ENCODE measurements at places on chromosomes 4 and X.
A peak's percentile ranks its signal among the peaks of the same experiment; 100 is the strongest.

GRCh38 chr4:37220685-37221084 is 23.9 kb upstream of the NWD2 start:
- DNase-seq: no peak

DNA sequence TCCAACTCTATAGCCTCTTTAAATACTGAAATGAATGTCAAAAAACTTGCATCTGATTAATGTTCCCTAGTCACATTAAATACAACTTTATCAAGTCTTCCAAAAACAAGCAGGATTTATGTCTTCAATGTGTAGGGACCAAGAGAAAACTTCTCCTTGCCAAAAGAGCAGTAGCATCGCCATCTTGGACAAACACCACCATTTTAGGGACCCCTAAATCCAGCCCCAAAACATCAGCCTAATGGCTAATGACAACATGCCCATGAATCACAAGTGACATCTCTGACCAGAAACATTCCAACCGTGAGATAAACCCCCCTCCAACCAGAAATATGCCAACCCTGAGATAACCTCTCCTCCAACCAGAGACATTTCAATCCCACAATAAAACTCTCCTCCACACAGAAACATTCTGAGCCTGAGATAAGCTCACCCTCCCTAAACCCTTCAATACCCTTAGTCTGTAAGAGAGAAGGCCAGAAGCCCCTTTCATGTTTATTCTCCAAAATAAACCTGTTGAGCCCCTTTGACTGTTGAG is 697.4 kb downstream of the TRAM1L1 start:
- DNase-seq: no peak

- no peak for DNase-seq
These were observed 56.1 kb upstream of the ADGRG2 start for GRCh38 chrX:19178402-19178801.

DNA sequence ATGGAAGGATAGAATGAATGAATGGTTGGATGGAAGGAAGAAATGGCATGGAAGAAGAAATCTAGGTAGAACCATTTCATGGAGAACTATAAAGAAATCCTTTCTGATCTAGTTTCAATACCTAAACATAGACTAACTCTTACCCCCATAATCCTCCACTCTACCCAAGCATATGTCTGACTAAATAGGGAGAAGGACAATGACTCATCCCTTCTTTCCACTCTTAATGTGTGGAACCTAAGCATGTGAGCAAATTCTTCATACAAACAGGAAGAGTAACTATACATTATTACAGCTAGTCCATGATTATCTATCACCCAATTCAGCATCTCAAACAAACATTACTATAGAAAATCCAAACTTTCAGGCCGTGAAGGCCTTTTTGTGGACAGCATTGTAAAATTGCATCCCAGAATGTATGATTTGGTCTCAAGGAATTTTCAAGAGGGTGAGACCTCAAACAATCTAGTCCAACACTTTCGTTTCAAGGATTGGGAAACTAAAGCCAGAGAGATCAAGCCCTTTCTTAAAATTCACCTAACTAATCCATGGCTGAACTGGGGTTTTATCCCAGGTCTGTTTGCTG is 11.2 kb downstream of the C1QTNF7 start:
- no peak for DNase-seq

DNA sequence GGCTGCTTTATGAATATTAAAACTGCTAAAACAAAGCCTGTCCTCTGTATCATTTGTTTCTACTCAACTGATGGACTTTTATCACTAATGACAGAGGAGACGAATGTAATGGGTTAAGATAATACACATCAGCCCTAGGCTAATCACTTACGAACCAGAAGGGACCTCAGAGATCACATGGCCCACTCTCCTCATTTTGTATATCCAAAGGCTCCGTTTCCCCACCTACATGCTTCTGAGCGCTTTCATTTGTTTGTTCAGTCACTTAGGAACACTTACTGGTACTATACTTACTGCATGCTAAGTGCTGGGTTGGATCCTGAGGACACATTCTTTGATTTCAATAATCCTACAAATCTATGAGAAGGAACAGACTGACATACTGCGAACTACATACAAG is 169.3 kb downstream of the CEP135 start:
- no peak for DNase-seq

GRCh38 chr4:107951551-107951950 is 20.2 kb downstream of the CYP2U1 start:
- DNase-seq: no peak

- peak; percentile 36 for DNase-seq
These were observed 10.8 kb upstream of the RHOH start for GRCh38 chr4:40185830-40186664.

DNA sequence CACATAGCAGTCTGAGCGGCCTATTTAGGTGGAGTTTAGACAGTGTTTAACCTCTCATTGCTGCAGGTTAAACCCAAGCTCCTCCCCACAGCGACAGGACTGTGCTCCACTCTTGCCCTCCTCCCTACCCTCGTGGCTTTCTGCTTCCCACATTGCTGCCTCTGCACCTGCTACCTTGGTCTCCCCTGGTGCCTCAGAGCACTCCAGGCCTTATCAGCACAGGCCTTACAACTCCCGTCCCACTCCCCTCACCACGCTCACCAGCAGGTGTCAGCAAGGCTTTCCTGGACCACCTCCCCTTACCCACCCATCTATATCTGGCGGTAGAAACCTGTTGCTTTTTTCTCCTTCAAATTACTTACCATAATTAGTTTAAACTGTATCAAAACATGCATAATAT is 18.6 kb downstream of the HELT start:
- DNase-seq: no peak

DNA sequence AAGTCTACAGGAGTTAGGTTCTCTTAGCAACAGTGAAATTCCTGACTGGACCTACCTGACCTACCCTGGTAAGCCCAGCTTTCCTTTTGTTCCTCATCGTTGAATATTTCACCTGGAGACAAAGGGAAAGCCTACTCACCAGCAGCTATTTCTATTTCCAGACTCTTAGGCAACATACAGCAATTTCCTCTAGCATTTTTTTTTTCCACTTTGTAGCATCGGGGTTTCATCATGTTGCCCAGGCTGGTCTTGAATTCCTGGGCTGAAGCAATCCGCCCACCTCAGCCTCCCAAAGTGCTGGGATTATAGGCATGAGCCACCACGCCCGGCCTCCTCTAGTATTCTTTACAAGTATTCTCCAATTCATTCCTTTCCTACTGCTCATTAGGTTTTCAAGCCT is 6.8 kb upstream of the S100G start:
- no peak for DNase-seq

DNA sequence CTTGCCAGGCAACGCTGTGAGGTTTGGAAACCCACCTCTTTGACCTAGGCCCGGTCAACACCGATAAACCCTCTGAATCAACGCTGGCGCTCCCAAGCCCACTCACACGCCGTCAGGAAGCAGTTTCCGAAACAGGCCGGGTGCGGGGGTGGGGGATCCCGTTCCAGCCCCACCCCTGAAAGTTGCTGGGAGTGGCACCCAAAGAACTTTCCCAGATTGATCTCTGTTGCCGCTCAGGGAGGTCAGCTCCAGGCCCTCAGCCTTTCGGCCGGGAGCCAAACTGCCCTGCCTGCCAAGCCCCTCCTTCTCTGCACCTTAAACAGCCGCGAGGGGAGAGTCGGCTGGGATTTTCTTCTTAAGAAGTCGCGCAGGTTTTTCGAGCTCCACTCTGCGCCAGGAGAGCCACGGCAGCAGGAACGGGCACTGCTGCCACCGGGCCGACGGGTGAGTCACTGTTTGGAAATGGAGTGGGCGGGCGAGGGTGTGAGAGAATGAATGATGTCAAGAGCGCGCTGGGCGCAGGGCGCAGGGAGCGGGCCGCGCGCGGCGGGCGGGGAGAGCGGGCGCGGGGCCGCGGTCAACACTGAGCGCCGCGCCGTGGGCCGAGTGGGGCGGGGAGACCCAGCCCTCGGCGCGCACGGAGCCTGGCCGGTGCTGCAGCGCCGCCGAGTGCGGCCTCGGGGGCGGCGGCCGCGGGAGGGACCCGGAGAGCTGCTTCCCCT is at the start of gene SGMS2:
SGMS2 (plus strand) TSS at position 583 of the 722 bp plus-strand sequence. CDS start 70,622 bp downstream, outside the sequence.
- DNase-seq: no peak

DNA sequence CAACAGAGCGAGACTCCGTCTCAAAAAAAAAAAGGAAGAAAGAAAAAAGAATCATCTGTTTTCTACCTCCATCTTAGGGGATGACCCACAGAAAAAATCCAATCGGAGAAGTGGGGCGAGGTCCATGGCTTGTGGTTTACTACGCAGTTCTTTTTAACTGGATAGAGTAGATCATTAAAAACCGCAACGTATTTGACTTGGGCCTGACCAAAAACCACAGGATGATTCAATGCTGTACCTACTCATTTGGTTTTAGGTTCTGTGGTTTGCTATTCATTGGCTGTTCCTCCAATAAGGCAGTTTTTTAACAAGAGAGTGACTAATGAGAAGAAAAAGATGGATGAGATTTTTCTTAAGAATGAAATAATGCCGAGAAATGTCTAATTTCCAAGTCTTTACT is 83.7 kb downstream of the FREM3 start:
- DNase-seq: no peak

DNA sequence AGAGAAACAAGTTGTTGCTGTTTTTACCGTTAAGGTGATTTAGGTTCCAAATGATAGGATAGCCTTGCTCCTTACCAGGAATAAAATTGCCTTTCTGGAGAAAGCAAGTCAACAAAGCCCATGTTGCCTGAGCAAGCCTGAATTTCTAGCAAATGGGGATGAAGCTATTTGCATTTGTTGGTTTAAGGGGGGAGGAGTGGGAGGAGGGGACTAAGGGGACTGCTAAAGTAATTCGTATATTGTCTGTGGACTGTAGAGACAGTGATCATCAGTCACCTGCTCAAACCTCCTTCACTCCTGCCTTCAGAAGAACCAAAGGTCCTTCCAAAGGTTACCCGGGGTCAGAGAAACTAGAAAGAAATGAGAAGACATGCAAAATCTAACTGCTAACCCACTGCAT is 65.8 kb downstream of the SCML2 start:
- DNase-seq: peak; percentile 71

DNA sequence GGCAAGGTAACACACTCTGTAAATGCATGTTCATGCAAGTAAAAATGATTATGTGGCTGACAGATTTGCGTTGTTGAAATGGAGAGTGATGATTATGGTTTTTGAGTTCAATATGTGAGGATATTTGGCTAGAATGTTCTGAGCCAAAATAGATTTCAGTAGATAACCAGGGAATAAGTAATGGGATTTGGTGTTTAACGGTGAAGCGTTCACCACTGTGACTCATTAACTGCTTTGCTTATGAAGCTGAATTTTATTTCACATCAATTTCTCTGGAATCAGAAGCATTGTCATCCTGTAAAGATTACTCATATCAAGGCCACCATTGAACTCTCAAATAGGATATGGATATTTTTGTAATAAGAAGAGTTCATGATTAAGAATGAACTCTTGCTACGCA is 11.7 kb downstream of the AFP start:
- no peak for DNase-seq

GRCh38 chr4:11418610-11419009 is 10.1 kb downstream of the HS3ST1 start:
- DNase-seq: no peak

DNA sequence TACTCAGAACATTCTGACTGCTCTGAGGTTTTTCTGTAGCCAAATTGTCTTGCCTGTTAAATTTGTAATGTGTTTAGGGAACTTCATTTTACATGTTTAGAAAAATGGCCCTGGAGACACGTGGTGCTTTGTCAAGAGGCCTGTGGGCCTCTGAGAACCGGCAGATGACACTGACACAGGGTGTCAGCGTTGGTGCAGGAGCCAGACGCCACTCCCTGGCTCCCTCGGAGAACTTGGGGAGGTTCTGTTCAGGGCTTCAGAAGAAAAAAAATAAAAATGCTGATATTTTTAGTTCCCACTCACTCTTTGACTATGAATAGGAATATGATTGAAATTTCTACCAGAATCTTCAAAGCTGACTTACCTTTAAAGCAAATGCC is 190.9 kb upstream of the GATB start:
- DNase-seq: no peak

DNA sequence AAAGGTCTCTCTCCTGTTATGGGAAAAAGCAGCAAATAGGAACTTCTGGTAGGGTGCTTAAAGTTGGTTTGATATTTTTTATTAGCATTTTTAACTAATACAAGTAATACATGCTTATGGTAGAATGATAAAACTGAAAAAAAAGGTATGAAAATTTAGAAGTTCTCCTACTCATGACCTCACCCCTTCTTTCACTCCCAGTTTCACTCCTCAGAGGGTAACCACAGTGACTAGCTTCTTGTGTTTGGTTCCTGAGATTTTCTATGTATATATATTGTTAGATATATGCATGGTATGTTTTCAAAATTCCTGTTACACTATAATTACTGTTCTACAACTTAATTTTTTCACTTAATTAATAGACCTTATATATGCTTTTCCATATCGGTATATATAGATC is 66.5 kb downstream of the AR start:
- no peak for DNase-seq

- no peak for DNase-seq
These were observed 16.5 kb downstream of the SEPTIN11 start for GRCh38 chr4:76965866-76966579.

- DNase-seq: peak; percentile 68
These were observed 103.7 kb downstream of the SORCS2 start for GRCh38 chr4:7295911-7296660.

DNA sequence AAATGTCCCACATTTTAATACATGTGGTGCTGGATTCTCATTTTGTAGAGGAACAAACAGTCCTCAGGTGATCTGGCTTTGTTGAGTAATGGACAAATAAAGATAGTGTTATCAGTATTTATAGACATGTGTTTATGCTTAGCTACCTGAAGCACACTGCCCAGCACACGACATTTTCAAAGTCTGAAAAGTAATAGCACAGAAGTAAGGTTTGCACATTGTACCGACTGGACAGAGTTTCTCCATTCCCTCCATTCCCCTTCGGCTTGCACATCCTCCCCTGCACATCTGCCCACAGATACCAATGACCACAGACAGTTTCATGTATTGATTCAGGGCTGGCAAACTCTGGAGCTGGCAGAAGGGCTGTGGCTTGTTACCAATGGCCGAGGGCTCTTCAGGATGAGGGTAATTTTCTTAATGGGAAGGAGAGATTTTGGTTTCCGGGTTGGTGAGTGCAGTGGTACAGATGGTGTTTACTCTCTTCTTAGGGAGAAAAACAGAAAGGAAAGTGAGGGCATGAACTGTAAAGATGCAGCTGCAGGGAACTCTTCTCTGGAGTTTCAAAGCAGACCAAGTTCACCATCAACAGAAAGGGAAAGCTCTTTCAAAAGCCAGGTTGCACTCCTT is 2.3 kb downstream of the GRPR start:
- DNase-seq: no peak

DNA sequence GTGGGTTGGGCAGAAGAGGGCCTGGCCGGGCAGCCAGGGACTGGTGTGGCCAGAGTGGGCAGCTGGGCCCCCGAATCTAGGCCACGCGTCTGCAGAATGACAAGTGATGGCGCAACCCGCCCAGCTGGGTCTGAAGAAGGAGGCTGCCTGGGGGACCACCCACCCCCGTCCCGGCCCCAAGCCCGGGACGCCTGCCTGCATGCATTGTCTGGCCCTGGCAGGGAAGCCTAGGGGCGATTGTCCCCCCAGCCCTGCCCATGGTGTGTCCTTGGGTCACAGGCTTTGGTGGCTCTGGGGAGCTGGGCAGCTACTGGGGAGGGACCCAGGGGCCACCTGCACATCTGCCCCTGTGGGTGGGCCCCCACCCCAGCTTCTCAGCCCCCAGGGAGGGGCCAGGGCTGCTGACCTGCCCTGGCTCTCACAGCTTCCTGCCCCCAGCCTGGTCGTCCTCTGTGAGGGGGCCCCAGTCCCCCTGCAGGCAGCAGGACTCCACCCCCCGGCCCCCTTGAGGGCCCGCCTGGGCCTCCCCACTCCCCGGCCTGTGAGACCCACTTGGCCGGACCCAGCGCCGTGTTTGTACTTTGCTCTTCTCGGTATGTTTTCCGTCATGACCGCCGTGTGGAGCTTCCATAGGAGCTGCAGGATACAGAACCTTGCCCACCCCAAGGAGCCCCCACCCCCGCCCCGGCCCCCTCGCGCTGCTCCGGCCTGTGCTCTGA is 4.9 kb downstream of the FGFR3 start:
- DNase-seq: no peak
